Karpas-422 (cell line): ENCODE measurements at places on chromosomes 2 and 18.

DNA sequence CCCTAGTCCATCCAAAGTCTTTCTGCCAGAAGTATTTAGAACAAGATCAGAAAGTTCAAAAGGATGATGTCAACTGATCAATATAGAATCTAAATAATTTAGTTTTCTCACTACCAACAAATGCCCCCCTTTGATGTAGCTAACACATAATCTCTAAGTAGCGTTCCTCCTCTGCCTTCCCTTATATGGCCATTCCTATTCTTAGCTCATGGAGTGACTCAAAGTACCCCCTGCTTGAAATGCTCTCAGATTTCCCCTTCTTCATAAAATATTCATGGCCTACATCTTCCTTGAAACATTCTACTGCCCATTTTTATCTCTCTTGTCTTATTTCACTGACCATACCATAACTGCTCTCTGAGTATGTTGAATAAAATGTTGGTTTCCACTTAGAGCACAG lies 151.5 kb downstream of the UPP2 start:
- no peak for DNase-seq

DNA sequence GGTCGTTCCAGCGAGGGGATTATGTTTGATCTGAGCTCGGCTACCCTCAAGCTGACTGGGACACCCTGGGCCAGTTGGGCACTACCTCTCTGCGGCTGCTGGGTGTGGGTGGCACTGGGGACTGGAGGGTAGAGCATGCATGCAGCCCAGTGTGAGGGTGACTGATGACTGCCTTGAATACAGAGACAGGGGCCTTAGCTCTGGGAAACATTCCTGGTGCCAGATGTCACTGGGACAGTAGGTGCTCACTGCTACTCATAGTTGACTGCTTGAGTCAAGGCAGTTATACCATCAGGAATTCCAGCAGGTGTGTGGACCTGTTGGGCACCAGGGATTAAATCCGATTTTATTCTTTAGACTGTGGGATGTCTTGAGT lies 33.6 kb upstream of the ATP6V1B1 start:
- no peak for DNase-seq

- no peak for DNase-seq
These were observed 92.6 kb upstream of the MGAT4A start for GRCh38 chr2:98823196-98824170.

- no peak for DNase-seq
These were observed 103.9 kb downstream of the MAPK4 start for GRCh38 chr18:50663626-50664441.

DNA sequence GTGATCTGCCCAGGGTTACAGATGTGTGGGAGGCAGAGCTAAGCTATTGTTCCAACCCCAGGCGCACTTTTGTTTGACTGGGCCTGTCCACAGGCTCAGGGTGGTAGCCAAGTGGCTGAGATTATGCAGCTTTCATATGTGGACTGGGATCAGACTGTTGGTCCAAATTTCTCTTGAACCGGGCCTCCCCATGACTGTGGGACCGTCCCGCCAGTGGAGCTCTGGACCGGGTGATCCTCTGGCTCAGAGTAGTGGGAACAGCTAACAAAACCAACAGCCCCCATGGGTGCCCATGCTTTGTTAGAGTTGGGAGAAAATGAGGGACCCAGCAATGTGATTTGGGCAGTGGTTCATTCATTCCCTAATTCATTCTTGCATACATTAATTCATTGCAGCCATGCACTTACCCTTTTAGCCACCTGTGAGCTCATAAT lies 86.8 kb upstream of the HS6ST1 start:
- no peak for DNase-seq

DNA sequence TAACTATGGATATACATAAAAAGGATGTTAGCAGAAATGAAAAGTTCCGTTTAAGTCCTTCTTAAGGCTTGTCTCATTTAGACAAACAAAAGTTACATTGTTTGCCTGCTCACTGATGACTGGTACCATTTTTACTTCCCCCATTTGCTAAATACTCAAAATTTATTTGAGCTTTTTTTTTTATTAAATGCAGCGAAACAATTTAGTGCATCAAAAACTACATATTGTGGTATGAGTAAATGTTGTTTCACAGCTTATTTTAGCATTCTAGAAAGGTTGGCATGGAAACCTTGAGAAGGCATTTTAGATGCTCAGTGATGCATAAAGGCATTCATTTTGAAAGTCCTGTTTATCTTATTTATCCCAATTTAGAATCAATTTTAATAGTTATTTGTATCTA lies 100.0 kb downstream of the MAP2 start:
- no peak for DNase-seq

DNA sequence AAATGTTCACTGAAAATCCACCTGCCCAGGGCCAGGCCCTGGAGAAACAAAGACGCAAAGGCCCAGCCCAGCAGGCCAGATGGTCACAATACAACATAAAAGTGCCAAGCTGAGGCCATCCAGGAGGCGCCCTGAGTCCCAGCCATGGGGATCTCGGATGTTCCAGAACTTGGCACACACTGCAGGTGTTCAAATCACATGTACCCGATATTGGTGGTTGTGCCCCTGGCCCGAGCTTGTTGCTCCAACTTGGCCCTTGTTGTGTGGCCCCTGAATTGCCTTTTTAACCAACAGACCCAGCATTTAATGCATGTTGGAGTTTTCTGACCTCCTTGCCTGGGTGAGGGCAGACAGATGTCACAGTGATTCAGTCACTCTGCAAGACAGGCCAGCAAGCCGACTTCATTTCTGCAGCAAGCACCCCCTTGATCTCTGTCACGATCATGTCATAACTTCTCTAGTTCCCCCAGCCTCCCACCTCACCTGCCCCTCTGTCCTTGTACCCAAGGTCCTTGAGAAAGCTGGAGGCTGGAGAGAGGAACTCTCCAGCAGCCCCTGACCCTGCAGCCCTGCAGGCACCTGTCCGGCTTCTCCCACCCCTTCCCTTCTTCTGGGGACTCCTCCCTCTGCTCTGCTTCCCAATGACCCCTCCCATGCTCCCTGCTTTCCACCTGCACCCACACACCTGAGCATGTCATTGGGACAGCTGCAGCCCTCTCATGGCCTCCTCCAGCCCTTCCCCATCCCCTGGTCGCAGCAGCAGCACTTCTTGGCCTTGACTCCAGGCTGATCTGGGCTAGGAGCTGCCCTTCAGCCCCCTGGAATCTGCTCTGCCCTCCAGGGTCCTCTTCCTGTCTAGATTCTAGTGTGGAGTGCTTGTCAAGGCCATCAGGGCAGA lies 9.1 kb downstream of the NGEF start:
- DNase-seq: no peak

GRCh38 chr2:99420031-99420430 lies 69.8 kb downstream of the REV1 start:
- DNase-seq: no peak

DNA sequence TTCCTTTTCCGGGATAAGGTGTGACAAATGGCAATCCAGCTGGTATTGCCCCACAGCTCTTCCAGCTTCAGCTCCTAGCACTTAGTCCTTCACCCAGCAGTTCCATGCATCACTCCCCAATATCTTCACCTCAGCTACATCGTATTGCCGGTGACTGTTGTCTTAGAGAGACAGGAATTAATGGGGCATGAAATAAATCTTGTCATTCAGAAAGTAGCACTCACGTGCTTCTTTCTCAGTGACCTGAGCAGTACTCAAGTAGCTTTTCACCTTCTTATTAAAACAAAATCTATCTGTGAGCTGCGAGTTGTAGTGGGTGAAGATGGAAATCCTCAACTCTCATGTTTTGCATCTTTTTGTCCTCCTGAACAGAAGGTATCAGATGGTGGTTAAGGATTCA lies 72.8 kb downstream of the PTH2R start:
- no peak for DNase-seq

DNA sequence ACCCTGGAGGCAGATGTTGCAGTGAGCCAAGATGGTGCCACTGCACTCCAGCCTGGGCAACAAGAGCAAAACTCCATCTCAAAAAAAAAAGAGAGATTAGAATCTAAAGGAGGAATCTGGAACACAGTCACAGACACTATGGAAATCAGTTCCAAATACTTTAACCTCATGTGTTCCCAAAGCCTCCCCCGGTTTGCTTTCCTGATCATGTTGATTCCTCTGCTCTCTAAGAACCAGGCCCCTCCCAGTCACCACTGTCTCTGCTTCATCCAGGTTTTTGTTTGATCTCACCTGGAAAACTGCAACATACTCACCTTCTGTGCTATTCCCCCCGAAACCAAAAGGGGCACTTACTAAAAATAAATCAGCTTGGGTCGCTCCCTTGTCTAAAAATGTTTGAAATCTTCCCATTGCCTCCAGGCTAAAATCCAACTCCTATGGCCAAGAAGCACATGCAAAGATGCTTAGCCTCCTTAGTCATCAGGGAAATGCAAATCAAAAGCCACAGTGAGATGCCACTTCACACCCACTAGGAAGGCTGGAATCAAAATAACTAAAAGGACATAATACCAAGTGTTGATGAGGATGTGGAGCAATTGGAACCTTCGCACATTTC lies 6.2 kb upstream of the NEU2 start:
- no peak for DNase-seq

DNA sequence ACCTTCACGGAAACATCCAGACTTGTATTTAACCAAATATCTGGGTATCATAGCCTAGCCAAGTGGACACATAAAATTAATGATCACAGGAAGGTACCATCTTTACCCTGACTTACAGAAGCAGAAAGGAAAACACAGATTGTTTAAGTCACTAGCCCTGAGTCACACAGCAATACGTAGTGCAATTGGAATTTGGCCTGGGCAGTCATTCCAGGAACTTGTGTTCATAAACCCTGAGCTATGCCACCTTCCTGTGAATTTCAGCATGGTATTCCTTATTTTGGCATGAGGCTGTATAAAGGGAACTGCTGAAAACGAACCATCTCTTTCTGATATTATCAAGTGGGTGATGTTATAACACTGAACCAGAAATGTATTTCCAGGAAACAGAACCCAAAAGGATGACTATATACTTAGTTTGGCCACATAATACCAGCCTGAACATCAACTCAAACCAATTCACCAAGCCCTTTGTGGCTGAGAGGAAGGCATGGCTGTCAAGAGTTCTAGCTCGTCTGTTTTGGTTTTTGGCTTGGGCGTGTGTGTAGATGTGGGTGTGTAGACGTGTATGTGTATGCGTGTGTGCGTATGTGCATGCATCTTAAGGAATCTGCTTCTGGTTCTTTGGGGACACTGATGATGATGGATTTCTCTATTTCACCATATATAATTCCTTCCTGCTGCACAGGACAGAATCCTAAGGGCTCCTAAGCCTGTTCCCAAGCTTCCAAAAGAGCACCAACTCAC lies 533.4 kb upstream of the ID2 start:
- no peak for DNase-seq

- DNase-seq: no peak
These were observed 78.5 kb downstream of the SPRED2 start for GRCh38 chr2:65353927-65354326.

DNA sequence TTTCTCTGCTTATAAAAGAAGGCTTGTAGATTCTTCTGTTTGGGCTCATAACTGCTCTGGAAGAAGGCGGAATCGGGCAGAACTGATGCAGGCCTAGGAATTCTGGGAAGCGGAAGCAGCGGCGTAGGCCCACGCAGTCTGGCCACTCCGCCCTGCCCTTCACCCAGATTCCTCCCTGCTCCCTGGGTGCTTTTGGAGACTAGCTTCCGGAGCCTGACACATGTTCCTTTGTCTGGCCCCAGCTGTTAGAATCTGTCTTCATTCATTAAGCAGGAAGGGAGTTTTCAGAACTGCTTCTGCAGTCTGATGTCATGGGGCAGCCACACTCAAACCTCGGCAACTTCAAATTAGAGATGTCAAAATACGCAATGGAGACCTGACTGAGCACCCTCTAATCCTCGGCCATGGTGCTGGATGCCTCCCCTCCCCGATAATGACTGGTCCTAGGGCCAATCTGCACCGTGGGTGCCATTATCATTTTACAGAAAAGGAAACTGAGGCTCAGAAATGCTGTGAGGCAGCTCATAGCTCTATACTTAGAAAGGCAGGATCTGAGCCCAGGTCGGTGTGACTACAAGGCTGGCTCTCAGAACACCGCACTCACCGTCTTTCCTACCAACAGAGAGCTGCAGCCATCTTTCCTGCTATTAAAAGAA lies 275.7 kb downstream of the MYCN start:
- no peak for DNase-seq

DNA sequence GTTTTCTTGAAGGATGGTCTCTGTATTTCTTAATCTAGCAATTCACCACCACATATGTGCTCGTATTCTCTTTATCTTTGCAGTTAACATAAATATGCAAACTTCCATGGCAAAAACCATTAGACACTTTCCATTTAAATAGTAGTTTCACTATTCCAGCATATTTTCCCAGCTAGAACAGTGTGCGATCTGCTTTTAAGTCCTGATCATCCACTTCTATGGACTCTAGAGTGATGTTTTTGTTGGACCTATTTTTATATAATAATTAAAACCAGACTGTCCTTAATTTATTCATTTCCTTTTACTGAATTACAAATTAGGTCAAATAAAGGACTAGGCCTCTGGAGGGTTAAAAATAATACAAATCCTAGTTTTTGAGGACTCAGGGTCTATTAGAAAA lies 418.4 kb upstream of the TRIB2 start:
- no peak for DNase-seq
